Camera-type eye (tissue), 1 donor: ENCODE measurements at places on chromosomes 1 and 21. TPM values are rescaled to one million over a fixed set of nuclear protein-coding genes. Genes with fewer than 3 reads are reported as not detected.

COL9A2 gene
- total RNA-seq = 66.9 TPM

C1QC gene
- total RNA-seq = 18.2 TPM

COL8A2 gene
- total RNA-seq = 65.4 TPM

NGF gene
- total RNA-seq = 3.4 TPM

BMP8B gene
- total RNA-seq = 6.8 TPM

CLDN19 gene
- total RNA-seq = 8.6 TPM

C1orf116 gene
- 2.9 TPM for total RNA-seq

LYPD8 gene
- total RNA-seq = not detected

ZSCAN20 gene
- total RNA-seq = 19.5 TPM

EPHX1 gene
- 29.0 TPM for total RNA-seq

LCE3C gene
- not detected for total RNA-seq

TYW3 gene
- total RNA-seq = 12.0 TPM

ELF3 gene
- total RNA-seq = 59.8 TPM

KLHDC7A gene
- 1.3 TPM for total RNA-seq

PPIAL4G gene
- not detected for total RNA-seq

TDRD5 gene
- total RNA-seq = 0.99 TPM

PGLYRP4 gene
- 0.27 TPM for total RNA-seq

FALEC gene
- total RNA-seq = not detected

RNF223 gene
- total RNA-seq = not detected

ADAMTS5 gene
- 19.0 TPM for total RNA-seq

LCE1F gene
- not detected for total RNA-seq

HSF2BP gene
- 2.9 TPM for total RNA-seq

LMX1A gene
- total RNA-seq = 9.6 TPM

CAPN2 gene
- total RNA-seq = 87.5 TPM

C1orf185 gene
- total RNA-seq = not detected

FMO4 gene
- 5.7 TPM for total RNA-seq

FAM177B gene
- total RNA-seq = 0.82 TPM

CITED4 gene
- total RNA-seq = 11.2 TPM

GRHL3 gene
- 0.55 TPM for total RNA-seq

TRIM17 gene
- 3.5 TPM for total RNA-seq

SLAMF9 gene
- not detected for total RNA-seq
